ENCODE measurements at places on chromosomes 11 and 22.
A peak's percentile ranks its signal among the peaks of the same experiment; 100 is the strongest.

GRCh38 chr11:66784575-66784974, 55.6 kb upstream of the SPTBN2 start:
- DNase-seq: no peak

DNA sequence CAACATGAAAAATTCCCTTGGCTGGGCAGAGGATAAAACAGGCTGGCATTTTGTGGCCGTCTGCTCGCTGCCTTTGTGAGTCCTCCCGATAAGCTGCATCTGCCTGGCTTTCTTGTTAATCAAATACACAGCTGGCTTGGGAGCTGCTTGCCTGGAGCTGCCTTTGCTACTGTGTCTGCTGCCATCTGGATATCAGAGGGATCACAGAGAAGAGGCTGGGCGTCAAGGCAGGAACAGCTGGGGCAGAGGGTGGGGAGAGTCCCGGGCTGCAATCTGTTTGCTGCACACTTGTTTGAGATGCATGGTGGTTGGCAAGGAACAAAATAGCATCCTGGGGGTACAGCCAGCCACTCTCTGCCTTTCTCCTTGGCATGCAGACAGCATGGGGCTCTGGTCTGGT, 36.0 kb downstream of the COMMD9 start:
- DNase-seq: no peak

DNA sequence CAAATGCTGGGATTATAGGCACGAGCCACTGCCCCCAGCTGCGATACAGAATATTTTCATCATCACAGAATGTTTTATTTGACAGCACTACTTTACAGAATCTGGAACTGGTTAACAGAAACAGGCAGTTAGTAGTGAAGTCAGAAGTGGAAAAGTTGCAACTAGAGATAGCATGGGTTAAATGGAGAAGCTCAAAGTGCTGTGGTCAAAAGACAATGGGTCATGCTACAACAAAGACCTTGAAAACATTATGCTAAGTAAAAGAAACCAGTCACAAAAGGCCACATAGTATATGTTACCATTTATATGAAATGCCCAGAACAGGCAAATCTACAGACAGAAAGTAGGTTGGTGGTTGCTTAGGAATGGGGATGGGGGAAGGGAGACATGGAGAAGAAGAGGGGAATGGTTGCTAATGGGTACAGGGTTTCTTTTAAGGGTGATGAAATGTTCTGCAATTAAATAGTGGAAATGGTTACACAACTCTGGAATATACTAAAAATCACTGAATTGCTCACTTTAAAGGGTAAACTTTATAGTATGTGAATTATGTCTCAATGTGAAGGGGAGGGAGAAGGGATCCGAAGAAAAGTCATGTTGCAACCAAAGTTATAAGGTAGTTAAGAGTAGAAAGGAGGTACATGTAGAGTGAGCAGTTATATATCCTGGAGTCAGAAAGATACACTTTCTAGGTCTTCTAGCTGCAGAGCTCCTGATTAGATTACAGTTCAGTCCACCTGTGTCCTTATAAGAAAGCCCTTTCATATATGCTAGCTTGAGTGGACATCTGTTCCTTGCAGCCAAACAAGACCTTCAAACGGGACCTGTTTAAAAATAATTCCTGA, 46.3 kb upstream of the RAPSN start:
- peak; percentile 56 for DNase-seq

DNA sequence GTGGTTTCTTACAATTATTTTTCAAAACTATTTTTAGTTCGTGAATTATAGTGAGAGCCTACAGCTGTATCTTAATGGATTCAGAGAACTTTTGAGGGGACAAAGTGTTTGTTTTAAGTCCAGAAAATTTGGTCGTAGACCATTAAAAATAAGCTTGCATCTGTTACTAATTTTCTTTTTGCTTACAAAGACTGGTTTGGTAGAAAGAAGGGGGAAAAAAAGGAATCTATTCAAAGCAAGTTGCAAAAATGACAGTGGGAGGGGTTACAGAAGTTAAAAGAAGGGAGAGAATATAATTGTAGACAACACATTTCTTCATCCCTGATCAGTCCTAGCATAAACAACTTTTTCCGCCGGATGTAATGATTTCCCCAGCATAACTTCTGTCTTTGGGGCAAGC, 72.1 kb downstream of the AMOTL1 start:
- DNase-seq: no peak

DNA sequence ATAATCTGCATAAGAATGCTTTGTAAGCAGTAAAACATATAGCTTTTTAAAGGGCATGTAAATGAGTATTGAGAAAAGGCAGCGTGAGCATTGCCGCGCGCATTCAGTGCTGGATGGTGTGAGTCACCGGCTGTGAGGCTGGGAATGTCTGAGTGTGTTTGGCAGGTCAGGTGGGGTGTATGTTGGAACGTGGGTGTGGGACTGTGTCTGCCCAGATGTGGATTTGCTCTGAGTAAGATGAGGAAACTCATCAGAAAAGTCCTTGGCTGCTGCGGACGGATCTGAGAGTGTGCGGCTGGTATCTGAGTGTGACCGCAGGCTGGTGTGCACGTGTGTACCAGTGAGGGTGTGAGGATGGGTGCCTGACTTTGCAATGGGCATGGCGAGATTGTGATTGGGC, 66.2 kb upstream of the NECTIN1 start:
- peak; percentile 19 for DNase-seq

- DNase-seq: no peak
Measured at GRCh38 chr11:102158164-102158735, 48.0 kb downstream of the YAP1 start.

DNA sequence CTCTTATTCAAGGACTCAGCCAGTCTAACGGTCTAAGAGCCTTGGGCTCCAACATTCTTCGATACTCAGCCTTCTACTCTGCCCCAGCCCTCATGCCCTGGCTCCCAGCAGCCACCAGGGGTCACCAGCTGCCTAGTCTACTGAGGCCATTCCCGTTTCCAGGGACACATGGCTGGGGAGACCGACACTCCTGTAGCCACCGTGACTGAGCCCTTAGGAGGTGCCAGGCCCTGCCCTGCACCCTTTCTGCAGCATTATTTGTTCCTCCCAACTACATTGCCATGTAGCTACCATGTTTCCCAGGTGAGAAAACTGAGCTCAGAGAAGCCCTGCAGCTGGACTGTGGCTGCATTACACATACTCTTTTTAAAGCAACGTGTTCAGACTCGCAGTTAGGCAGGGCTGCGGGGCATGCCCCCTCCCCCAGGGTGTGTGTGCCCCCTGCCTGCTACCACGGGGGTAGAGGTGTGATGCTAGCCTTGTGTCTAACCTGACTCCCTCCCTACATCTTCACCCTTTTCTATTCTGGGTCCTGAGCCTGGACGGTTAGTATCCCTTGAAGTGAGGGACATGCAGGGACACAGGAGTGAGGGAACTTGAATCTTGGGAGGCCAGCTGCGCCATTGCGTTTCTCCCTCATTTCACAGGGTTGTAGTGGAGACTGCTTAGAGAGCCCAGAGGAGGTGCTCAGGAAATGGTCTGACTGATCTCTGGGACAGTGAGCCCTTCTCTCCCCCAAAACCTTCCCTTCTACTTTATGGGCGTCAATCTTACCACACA, 17.5 kb downstream of the ATG16L2 start:
- no peak for DNase-seq

- no peak for DNase-seq
Measured at GRCh38 chr11:65416841-65417701, 5.5 kb upstream of the NEAT1 start.

DNA sequence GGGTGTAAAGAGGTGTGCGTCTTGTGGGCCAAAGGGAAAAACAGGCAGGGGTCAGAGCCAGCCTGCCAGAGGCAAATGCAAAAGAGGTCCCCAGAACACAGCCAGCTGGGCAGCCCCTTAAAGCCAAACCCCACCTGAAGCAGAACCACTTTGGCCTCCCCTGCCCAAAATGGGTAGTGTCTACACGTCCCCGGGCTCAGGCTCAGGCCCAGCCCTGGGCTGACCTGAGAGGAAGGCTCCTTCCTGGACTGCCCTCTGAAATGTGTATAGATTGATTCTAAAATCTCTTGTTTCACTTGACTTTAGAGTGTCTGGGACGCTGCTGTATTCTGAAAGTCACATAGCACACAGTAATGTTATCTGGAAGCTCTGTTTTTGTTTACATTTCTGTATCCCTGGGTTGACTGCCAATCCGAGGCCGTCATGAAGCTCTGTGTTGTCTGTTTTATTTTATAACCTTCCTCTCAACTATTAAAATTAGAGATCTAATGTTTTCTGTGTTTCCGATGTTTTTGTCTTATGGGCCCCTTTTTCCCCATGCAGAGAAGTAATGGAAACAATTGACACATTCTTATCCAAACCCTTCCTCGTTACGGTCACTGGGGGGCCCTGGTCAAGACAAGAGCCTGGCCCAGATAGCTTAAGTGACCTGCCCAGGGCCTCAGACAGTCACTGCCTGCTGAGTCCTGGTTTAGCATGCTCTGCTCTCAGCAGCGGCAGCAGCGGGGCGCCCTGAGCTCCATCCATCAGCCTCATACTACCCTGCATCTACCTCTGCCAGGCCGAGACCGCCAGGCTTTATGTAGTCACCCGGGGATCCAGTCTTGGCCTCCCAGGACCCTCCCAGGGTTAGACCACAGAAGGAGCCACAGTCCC, 10.1 kb downstream of the OVOL1 start:
- no peak for DNase-seq

DNA sequence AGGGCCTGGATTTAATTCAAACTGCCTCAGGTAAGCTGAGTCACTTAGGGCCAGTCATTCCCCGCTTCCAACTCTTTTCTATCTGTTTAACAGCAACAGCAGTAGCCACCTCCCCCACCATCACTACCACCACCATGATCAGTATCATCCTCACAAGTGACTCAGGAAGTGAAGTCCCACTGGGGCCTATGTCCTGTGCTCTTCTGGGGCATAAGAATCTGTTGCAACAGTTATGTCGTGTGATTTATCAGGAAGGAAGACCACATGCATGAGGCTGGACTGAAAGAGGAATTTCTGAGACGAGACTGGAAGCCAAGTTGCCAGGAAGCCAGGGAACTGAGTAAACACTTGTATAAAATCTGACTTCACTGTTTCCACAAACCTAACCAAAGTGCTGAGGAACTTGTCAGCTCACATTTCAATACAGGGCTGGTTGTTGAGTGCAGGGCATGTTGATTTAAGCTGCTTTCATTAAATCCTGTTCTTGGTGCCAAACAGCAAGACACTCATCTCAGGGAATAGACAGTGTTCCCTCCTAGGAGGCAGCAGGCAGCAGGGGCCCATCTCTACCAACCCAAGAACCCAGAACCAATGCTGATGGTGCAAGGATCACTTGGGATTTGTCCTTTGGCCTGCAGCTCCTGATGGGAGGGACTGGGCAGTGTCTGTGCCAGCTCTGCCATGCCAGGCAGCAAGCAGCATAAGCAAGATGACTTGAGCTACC, 226.7 kb upstream of the NARS2 start:
- DNase-seq: peak; percentile 96

- no peak for DNase-seq
Measured at GRCh38 chr11:43557553-43558110, 122.9 kb upstream of the HSD17B12 start.

- no peak for DNase-seq
Measured at GRCh38 chr11:122096272-122097112, 19.5 kb downstream of the BLID start.

- no peak for DNase-seq
Measured at GRCh38 chr11:116927163-116927974, 89.9 kb upstream of the APOA1 start.

DNA sequence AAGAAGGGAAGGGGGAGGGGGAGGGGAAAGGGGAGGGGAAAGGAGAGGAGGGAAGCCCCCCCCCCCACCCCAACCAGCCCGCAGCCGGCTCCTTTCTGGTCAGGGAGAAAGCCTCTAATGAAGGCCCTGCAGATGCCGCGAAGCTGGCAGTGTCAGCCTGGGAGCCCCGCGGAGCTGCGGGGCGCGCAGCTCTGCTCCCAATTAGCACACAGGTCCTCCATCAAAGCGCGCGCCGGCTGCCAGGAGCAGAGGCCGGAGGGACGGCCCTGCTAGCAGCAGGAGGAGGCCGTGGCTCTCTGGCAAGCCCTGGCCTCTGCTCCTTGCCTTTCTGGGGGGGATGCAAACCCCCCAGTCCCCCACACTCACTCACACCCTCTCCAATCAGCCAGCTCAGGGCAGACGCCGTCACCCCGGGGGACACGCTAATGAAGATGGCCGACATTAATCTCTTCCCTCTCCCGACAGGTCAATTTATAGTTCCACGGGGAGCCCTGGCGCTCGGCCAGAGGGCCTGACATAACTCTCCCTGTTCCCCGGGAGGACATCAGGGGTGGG, 70.5 kb upstream of the TCF20 start:
- DNase-seq: no peak

- DNase-seq: no peak
Measured at GRCh38 chr22:31896472-31896871, 47.9 kb upstream of the YWHAH start.

DNA sequence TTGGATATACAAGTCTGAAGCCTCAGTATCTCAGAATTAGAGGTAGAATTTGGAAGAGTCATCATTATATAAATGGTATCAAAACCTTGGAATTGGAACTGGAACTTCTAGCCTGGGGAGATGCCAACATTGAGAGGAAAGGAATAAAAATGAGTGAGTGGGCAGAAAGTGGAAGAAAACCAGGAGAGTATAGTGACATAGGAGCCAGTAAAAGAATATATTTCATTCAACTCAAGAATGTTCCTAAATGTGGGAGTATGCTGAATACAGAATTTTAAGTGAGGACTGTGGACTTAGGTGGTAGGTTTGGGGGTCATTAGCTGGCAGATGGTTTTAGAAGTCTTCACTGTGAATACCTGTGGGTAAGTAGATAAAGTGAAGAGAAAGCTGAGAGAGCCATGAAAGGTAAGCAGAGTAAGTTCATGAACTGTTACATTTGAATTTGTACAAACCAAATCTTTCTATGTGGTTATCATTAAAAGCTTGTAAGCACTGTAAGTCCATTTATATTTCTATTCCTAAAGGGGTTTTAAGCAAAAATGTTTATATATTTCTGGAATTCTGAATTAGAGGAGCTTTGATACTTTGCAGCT, 60.2 kb downstream of the PDHX start:
- DNase-seq: no peak

DNA sequence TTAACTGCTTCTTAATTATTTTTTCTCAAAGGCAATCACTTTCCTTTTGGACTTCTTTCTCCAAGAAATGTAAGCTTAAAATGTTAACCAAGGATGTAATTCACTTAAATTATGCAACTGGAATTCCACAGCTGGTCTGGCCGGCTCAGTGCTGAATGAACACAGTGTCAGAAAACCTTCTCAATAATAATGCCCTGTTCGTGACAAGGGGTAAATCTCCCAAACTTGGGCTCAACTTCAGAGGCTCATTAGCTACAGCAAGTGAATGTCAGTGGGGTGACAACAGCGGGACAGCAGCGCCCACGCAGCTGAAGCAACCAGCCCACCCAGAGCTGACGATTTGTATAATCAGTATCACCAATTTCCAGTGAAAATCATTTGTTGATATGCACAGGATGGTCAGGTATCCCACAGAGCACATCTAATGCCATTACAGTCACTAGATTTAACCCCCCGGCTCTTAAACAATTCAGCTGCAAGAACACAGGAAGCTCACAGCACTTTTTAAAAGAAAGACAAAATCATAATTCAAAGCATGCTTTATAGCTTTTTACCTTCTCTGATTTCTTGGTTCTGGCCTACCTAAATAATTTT, 704.8 kb downstream of the DLG2 start:
- no peak for DNase-seq
